ENCODE measurements at places on chromosomes 2 and 18.

DNA sequence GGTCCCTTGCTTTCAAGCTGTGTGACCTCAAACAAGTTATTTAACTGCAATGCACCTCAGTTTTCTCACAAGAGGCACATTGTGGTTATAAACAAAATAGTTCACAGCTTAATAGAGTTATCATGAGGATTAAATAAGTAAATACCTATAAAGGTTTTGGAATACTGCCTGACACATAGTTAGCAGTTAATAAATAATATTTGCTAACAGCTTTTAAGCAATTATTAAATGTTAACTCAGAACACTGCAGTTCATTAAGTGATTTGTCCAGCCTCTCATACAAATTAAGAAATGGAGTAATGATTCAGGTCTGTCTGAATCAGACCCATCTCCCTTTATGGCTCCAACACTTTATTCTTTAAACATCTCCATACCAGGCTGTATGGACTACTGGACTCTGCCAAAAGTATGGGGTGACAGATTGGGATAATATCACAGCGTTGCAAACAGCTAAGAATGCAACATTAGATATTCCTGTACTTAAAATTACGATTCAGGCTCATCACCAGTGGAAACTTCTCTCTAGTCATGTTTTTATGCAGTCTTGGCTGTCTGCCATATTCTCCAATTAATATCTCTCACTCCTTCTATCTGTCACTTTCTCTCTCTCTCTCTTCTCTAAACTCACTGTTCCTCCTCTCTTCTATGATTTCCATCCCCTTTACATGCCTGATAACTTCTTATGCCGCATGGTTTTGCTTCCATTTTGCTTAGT, 370.6 kb upstream of the UBE2E3 start:
- DNase-seq = no peak

DNA sequence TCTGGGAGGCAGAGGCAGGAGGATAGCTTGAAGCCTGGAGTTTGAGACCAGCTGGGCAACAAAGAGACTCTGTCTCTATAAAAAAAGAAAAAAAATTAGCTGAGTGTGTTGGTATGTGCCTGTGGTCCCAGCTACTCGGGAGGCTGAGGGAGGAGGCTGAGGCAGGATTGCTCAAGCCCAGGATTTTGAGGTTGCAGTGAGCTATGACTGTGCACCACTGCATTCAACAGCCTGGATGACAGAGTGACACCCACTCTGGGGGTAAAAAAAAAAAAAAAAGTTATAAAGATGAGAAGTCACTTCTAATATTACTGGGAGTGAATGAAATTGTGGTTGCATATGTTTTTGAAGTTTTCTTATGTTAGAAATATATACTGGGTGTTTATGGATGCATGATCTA, 71.6 kb downstream of the C2orf74 start:
- DNase-seq = no peak

DNA sequence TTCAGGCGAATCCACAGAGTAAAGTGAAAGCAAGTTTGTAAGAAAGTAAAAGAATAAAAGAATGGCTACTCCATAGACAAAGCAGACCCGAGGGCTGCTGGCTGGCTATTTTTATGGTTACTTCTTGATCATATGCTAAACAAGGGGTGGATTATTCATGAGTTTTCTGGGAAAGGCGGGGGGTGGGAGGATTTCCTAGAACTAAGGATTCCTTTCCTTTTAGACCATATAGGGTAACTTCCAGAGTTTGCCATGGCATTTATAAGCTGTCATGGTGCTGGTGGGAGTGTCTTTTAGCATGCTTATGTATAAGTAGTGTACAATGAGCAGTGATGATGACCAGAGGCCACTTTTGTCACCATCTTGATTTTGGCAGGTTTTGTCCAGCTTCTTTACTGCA, 59.8 kb downstream of the SLC4A3 start:
- DNase-seq = no peak

- DNase-seq = peak; percentile 70
Observed at GRCh38 chr18:48538531-48539405, at the start of gene CTIF. Gene CTIF (plus strand): TSS chr18:48539031. CDS start chr18:48619566, 80,535 bp downstream.

GRCh38 chr2:24008672-24009366, 1.1 kb upstream of the MFSD2B start:
- no peak for DNase-seq

DNA sequence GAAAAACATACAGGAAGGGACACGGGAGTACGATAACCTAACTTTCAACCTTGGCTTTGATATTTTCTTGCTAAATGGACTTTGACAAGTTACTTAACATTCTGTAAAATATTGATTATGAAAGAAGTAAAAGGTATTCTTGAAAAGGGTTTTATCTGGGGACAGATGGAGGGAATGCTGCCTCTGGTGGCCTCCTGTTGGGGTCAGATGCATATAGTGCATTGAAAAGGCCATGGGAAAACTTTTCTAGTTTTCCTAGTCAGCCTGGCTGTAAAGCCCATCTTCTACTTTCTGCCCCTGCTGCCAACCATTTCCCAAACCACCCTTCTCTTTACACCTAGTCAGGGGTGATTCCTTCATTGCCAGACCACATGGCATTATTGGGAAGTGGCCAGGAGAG, 22.2 kb upstream of the MSTN start:
- no peak for DNase-seq

DNA sequence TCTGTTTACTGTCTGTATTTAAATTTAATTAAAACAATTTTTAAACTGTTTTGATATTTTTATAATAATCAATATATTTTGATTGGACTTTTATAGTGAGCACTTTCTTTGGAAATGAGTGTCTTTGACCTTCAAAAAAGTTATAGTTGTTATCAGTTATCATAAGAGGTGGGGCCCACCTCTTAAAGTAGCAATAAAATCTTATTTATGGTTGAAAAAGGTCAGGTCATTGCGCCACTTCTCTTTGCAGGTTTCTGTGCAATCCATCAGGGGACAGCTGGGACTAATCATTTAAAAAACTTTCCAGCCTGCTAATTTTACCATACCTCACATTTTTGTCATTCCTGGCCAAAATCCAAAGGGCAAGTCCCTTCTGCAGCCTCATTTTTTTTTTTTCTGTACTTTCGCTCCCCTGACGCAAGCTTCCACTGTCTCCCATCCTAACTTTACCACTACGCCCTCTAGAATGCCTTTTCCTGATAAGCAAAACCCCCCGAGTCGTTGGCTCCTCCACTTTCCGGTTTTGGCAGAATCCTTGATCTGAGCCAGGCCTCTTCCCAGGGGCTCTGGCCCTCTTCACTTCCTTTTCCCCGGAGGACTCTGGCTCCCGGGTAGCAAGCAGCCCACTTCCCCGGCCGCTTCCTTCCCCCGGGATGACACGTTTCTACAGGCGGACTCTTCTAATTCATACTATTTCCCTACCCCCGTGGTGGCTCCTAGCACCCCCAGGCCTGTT, 1.1 kb upstream of the SEH1L start:
- no peak for DNase-seq

- no peak for DNase-seq
Observed at GRCh38 chr2:66478731-66479316, 43.9 kb downstream of the MEIS1 start.

DNA sequence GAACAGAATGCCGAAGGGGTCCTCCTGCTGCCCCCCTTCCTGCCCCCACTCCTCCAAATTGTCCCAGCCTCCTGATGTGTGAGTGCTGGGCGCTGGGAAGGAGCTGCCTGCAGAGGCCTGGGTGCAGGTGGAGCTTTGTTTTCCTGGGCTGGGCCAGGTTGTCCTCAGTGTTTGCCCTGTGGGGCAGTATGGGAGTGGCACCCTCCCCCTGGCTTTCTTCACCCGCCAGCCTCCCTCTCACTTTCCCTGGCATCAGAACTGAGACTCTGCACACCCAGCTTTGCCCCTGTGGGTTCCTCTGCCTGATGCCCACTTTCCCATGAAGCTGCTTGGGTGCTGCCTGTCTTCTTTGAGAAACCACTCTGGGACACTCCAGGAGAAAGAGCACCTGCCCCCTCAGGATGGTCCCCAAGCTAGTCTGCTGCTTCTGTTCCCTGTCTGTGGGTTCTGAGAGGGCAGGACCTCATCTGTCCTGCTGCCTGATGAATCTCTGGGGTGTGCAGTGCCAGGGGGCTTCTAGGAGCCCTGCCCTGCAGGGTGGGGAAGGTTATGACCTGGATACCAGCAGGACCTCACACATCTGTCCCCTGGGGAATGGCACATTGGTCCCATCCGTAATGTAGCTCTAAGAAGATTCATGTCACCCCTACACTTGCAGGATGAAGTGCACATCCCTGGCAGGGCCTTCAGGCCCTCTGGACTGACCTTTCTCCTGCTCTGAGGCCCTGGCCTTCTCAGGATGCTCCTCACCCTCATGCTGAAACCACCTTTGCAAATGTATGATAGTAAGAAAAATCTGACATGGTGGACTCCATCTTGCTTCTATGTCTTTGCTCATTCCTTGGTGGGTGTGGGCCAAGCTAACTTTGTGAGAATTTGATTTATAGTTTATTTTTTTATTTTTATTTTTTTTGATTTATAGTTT, 146.8 kb upstream of the HS6ST1 start:
- no peak for DNase-seq

DNA sequence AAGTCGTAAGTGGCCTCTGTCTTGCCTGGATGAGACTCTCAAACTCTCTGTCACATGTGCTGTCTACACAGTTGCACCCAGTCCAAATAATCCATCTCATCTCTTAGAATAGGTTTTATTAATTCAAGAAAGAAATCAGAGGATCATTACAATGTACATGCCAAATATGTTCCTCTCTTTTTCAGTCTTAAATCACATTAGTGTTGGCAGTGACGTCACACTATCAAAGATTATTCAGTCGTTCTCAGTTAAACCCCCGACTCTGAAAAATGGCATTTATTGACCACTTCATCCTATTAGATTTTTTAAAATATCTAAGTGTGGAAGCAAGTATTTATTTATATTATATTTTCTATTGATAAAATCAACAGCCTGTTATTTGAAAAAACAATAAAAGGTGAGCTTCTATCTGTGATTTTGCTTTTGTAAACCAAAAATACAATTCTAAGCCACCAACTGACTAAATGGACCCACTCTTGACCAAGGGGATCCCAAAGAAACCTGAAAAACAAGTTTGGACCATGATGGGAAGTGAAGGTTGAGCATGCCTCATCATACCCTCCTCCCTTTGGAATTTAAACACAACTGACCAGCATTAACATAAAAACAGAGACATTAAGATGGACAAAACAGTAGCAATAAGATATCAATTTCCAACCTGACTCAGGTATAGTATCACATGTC, 1894.4 kb upstream of the LRRTM1 start:
- no peak for DNase-seq

Measured in cerebellar nuclear complex (tissue), 1 donor.